A549 treated with Hydrocortisone at 1 μM for 4 hours (cell line): ENCODE measurements at places on chromosomes 16 and 17. TPM values are rescaled to one million over a fixed set of nuclear protein-coding genes. Genes with fewer than 3 reads are reported as not detected.

The MPO gene
- total RNA-seq, result not detected in 5 replicates

The KLHL10 gene
- total RNA-seq, result 0.05 to 0.25 TPM (median 0.10 TPM) in 3 of 5 replicates, not detected in the others

The HOXB2 gene
- total RNA-seq, result 0.30 to 0.72 TPM (median 0.61 TPM) in 5 replicates

The HBA1 gene
- total RNA-seq, result 1.2 to 2.3 TPM (median 1.8 TPM) in 5 replicates

The GSDMA gene
- total RNA-seq, result not detected in 5 replicates

The PARD6A gene
- total RNA-seq, result 1.5 to 2.4 TPM (median 2.2 TPM) in 5 replicates

The SHBG gene
- 0.35 to 0.85 TPM (median 0.60 TPM) in 5 replicates for total RNA-seq

The GFOD2 gene
- 15.8 to 18.5 TPM (median 16.2 TPM) in 5 replicates for total RNA-seq

The ITPRIPL2 gene
- 12.0 to 15.9 TPM (median 15.2 TPM) in 5 replicates for total RNA-seq

The ZP2 gene
- not detected in 5 replicates for total RNA-seq

The NLRC3 gene
- total RNA-seq, result 0.01 to 0.03 TPM in 2 of 5 replicates, not detected in the others

The HYDIN gene
- total RNA-seq, result 0.28 to 0.56 TPM (median 0.48 TPM) in 5 replicates
